ENCODE measurements at places on chromosomes 2 and 18.

- DNase-seq: peak; percentile 77
- H3K4me1 ChIP-seq: peaks cover 19% of the 10 kb centered on the region
- H3K27me3 ChIP-seq: peaks cover 5% of the 10 kb centered on the region
- H3K36me3 ChIP-seq: no peaks in the 10 kb centered on the region
- H3K27ac ChIP-seq: peak overlapping the region; percentile 72
These were observed 141.2 kb upstream of the CTAGE1 start for GRCh38 chr18:22558945-22559385.

DNA sequence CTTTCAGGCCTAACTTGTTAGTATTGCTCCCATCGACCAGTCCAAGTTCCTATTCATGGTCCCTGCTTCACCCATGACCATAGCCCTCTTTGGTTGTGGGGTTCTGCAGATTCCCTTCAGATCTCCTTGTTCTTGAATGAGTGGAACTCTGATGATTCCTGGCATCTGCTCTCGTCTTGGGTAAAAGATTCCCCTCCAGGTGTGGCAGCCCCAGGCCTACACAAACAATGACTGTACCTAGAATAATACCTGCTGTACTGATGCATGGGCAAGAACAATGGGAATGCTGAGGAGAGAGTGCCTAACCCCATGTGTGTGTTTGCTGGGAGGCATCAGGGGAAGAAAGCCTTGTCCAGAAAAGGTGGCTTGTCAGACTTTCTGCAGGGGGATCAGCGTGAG, 39.2 kb upstream of the MRPL19 start:
- H3K4me1 ChIP-seq: no peaks in the 10 kb centered on the region
- no peak overlapping the region for H3K27ac ChIP-seq
- H3K36me3 ChIP-seq: no peaks in the 10 kb centered on the region
- peaks cover 10% of the 10 kb centered on the region for H3K27me3 ChIP-seq
- H3K4me3 ChIP-seq: no peak overlapping the region

DNA sequence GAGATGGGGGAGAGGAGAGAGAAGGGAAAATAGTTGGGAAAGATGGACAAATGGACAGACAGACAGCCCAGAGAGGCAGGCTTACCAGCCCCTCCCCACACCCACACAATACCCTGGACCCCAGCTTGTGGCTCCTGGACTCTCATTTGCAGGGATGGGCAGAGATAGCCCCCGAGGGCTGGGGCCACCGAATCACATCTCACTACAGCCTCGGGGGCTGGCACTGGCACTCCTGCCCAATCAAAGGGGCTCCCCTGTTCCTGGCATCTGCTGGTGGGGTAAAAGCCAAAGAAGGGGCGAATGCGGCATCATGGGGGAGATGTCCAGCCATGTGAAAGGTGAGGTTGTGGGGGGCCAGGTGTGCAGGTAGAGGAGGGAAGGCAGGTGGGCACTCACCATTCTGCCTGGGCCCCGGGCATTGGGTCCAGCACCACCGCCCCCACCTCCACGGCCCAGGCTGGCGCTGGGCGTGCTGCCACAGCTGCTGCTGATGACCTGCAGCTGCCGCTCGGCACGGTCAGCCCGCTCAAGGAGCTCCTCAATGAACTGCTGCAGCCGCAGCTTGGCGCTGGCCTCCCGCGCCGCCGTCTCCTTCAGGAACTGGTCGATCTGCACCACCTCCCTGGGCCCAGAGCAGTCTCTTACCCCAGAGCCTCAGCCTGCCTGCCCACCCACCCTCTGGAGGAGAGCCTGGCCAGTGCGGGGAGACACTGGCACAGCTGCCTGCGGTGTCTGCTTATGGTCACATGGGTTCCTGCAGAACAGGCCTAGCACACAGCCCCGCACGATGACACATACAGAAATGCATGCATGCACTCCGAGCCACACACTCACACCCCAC, 18.0 kb downstream of the FBXO41 start:
- H3K36me3 ChIP-seq: no peaks in the 10 kb centered on the region
- H3K27ac ChIP-seq: no peak overlapping the region
- H3K4me1 ChIP-seq: peaks cover 9% of the 10 kb centered on the region
- no peak overlapping the region for H3K4me3 ChIP-seq
- H3K27me3 ChIP-seq: no peaks in the 10 kb centered on the region

DNA sequence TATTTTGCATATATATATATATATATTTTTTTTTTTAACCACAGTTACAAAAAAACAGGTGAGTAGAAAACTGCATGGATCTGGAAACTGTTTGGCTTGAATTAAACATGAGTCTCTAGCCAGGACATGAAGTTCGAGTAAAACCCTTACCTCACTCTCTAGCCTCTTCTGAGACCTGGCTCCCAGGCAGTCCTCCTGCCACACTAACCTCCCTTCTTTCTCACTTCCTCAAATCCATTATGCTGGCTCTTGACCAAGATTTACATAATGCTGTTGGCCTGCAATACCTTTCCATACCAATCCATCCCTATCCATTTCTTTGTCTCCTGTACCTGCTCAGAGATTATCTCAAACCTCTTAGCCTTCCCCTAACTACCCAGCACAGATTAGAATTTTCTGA, 34.0 kb downstream of the PIGN start:
- no peak for DNase-seq
- H3K4me1 ChIP-seq: no peaks in the 10 kb centered on the region
- H3K36me3 ChIP-seq: peaks cover 8% of the 10 kb centered on the region
- H3K27ac ChIP-seq: no peak overlapping the region

- no peak for DNase-seq
- H3K36me3 ChIP-seq: peaks cover 20% of the 10 kb centered on the region
- no peak overlapping the region for H3K27ac ChIP-seq
- H3K27me3 ChIP-seq: no peaks in the 10 kb centered on the region
- H3K4me1 ChIP-seq: no peaks in the 10 kb centered on the region
These were observed 89.4 kb upstream of the MCFD2 start for GRCh38 chr2:47004905-47005495.

Measured in spleen (tissue), 13 donors.